ENCODE measurements at places on chromosomes 16 and 17.

DNA sequence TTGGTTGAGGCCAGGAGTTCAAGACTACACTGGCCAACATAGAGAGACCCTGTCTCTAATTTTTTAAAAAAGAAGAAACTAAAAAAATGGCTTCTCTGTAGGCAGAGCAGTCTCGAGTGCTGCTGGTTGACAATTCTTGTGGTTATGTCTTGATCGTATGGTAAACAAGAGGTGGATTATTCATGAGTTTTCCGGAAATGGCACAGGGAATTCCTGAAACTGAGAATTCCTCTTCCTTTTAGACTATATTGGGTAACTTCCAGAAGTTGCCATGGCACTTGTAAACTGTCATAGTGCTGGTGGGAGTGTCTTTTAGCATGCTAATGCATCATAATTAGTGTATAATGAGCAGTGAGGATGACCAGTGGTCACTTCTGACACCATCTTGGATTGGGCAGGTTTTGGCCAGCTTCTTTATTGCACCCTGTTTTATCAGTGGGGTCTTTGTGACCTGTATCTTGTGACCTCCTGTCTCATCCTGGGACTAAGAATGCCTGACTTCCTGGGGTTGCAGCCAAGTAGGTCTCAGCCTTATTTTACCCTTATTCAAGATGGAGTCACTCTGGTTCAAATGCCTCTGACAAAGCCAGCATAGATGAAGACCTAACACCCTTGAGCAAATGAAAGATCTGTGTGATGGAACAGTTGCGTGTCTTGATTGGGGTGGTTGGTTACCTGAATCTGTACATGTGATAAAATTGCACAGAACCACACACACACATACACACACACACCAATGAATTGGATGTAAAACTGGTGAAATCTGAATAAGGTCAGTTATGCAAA lies 30.2 kb downstream of the BMERB1 start:
- DNase-seq = no peak

- no peak for DNase-seq
Measured at GRCh38 chr16:88749358-88749757, 35.7 kb downstream of the PIEZO1 start.

- no peak for DNase-seq
Measured at GRCh38 chr16:65817066-65817465, 549.4 kb upstream of the CDH5 start.

DNA sequence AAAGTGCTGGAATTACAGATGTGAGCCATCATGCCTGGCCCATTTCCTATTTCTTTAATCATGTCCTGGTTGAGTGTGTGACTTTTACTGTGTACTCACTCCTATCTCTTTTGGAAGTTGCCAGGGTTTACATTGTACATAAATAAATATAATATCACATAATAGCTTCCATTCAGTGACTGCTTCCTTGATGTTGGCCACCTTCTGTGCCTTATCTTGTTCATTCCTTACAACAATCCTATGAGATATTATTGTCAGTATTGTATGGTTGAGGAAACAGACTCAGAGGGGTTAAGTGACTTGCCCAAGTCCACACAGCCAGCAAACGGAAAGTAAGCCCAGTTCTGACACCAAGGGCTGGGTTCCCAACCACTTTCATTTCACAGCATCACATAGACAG lies 16.9 kb downstream of the TMC5 start:
- no peak for DNase-seq

DNA sequence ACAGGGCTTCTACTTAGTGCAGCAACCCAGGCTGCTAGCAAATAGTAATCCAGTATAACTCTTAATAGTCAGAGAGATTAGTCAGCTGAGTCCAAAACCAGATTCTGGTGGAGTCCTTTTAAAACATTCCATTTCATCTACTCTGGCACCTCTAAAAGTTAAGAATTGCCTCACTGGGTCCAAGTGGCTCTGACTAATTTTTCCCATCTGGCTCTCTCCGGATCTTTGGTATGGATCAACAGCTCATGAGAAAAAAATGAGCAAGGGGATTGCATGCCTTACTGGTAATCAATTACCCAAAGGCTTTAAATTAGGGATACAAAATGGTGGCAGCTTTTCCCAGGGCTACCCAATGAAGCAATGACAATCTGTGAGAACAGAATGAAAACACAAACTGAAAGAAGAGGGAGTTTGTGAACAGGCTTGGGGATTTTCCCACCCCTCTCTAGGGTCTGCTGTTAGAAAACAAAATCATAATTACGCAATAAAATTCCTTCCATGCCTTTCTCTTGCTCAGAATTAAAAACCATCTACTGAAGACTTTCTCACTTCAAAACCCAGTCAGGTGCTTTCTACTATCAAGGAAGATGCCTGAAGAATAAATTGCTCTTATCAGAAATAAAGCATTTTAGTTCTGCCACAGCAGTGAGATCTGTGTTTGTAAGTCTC lies 84.6 kb upstream of the PMFBP1 start:
- DNase-seq = no peak

DNA sequence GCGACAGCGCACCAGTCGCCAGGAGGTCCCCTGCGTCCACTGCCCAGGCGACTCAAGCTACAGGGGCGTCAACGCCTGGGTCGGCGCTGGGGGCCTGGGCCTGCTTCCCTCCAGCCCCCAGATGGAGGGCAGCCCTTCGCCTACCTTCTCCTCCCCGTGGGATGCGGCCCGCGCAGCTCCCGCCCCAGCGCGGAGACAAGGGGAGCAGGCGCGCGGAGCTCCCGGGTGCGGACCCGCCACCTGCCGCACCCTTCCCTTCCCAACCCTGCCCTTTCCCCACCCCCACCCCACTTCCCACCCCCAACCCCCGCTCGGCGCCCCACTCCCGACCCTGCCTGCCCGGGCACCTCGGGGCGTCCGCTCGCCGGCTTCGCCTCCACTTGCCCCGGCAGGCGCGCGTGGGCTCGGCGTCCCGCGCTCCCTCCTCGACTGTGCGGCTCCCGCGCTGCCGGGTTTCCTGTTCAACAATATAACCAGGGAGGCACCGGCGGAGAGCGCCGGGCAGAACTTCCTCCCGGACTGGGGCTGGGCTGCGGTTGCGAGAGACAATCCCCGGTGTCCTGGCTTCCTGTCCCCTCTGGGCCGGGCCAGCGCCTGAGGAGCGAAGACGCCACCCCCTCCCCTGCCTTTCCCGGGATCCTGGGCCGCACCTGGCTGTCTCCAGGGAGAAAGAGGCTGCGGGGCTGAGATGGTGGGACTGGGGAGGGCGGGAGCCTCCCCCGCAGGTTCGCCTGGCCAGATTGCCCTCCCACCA lies at the start of gene ARHGAP27:
TSS of gene ARHGAP27 (minus strand) at position 466 of the 754 bp plus-strand sequence. CDS start 2,591 bp downstream, outside the sequence.
- no peak for DNase-seq

All from activated T-helper 1 cell treated with anti-CD3 and anti-CD28 coated beads, Interleukin-12 subunit alpha, Interleukin-12 subunit beta, Interleukin-2, Interleukin-4 antibody, amounts not matched to agents 30 ng/mL and 10 ng/mL and 1 ng/mL, durations not matched to agents 14 hours and 24 hours and 36 hours (primary cell).